ENCODE measurements at places on chromosomes 5 and 9. TPM values are rescaled to one million over a fixed set of nuclear protein-coding genes. Genes with fewer than 3 reads are reported as not detected.

The KIF4B gene
- total RNA-seq = not detected

The ANKRD34B gene
- total RNA-seq = not detected

The FBXL7 gene
- total RNA-seq = not detected

The BHMT gene
- total RNA-seq = not detected

The PCDHA1 gene
- total RNA-seq = not detected

The TTC16 gene
- total RNA-seq = 2.5 TPM

The ERCC6L2 gene
- total RNA-seq = 54.3 TPM

The PCDHGA7 gene
- total RNA-seq = 0.26 TPM

The ZNF483 gene
- total RNA-seq = 17.6 TPM

The PCDHB8 gene
- not detected for total RNA-seq

The ZNF484 gene
- total RNA-seq = 22.6 TPM

The GALNT12 gene
- 13.8 TPM for total RNA-seq

The OLFML2A gene
- total RNA-seq = not detected

The SLC6A18 gene
- total RNA-seq = not detected

The ARSI gene
- not detected for total RNA-seq

The PAX5 gene
- not detected for total RNA-seq

The RNF183 gene
- not detected for total RNA-seq

The CNTNAP3 gene
- total RNA-seq = not detected

The TRIM36 gene
- total RNA-seq = not detected

The GM2A gene
- total RNA-seq = 20.4 TPM

The HTR1A gene
- total RNA-seq = not detected

The WNK2 gene
- not detected for total RNA-seq

The ARID3C gene
- total RNA-seq = not detected

The CCNJL gene
- not detected for total RNA-seq

The CDK5RAP2 gene
- total RNA-seq = 88.5 TPM

The WWC1 gene
- 2.0 TPM for total RNA-seq

The TBC1D9B gene
- total RNA-seq = 85.0 TPM

The SPINK5 gene
- not detected for total RNA-seq

The CBY3 gene
- total RNA-seq = 0.58 TPM

The TXNDC8 gene
- total RNA-seq = not detected

The PCDHGA11 gene
- total RNA-seq = 0.20 TPM

The FABP6 gene
- not detected for total RNA-seq

The CDKN2B gene
- total RNA-seq = 0.64 TPM

The PLAC8L1 gene
- 0.58 TPM for total RNA-seq

The NXNL2 gene
- total RNA-seq = not detected

The HACD4 gene
- 18.3 TPM for total RNA-seq

The KLF4 gene
- total RNA-seq = 0.79 TPM
